T-helper 2 cell (primary cell): ENCODE measurements at places on chromosomes 6 and 20.

GRCh38 chr6:90160013-90160412, 136.6 kb downstream of the BACH2 start:
- no peak for DNase-seq

- no peak for DNase-seq
Observed at GRCh38 chr20:41538810-41539596, 79.2 kb downstream of the CHD6 start.

GRCh38 chr20:42197599-42197998, 579.4 kb upstream of the CHD6 start:
- DNase-seq = no peak

DNA sequence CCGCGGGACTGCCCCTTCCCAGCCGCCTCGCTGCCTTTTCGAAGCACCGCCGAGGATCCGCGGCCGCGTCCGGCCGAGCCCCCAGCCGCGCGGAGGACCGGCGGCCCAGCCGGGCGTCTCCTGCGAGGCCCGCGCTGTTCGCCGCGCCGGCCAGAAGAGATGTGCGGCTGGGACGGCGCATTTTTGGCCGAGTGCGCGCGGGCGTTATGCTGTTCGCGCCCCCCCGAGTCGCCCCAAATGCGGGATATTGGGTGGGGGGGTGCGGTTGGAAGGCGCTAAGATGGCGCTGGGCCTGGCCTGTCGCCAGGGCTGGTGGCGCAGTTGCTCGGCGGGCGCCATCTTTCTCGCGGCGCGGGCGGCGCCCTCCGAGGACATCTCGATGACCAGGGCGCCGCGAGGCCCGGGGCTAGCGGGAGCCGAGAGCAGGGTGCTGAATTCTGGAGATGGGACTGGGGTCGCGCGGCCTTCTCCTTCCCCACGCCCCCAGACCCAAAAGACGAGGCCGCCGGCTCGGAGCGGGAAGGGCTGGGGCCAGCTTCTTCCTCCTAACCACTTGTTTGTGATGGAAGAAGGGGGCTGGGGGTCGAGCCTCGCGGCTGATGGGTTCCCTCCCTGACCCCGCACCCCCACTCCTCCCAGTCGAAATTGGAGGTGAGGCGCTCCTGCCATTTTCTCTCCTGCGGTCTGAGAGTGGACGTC, 1.5 kb downstream of the BICRAL start:
- DNase-seq = peak; percentile 75

GRCh38 chr6:72525821-72526510, 95.9 kb upstream of the KCNQ5 start:
- DNase-seq = no peak

DNA sequence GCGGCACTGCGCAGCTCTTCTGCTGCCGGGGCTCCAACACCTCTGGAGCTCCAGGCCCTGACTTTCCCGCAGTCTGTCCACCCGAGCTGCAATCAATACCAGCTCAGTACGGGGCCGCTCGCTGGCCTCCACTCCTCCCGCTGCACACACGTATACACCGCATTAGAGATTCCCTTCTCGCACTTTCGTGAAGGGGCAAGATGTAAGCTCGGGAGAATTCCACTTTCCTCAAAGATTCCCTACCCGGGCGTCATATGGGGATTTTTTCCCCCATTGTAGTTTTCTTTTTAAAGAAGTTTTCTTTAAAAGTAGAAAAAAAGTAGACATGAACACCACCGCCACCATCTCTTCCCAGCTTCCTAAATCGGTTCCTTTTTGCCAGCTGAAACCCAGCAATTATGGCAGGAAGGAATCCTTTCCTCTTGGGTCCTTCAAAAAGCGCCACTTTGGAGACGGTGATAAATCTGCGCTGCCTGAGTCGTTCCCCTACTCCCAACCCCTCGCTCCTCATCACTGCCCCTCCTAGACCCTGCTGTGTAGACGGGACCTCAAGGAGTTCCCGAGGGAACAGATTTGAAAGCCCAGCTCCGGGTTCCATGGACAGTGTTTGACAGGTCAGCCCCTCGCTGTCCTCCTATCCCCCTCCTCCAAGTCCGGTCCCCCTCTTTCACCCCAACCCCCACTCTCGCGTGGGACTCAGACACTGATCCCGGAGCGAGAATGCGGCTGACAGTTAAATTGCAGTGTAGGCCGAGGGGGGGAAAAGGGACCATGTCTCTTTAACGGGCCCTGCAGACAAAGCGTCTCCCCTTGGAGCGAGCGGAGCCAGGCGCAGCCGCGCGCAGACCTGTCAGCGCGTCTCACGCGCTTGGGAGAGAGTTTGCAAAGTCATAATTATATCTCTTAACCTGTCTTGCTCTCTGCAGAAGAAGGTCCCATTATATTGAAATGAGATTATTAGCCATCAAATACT, 39.5 kb downstream of the NCR2 start:
- DNase-seq = no peak

DNA sequence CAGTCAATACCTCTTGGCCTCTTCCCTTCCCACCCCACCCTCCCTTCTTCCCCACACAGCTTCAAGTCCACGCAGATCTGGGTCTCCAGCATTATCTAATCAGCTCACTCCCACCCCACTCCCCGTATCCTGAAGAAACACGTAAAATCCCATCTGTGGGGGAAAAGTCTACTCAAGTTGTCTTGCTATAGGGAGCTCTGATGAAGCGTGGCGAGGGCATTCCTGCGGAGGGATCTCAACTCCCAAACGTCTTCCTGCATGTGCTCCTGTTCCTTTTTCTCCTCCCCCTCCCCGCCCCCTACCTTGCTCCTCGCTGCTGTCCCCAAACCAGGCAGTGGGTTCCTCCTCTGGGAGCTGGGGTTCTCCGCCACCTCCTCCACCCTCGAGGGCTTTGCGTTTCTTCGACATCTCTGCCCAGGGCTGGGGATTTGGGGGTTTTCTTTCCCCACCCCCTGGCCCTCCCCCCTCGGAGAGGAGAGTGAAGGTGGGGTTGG, 181.8 kb downstream of the TBXT start:
- no peak for DNase-seq

DNA sequence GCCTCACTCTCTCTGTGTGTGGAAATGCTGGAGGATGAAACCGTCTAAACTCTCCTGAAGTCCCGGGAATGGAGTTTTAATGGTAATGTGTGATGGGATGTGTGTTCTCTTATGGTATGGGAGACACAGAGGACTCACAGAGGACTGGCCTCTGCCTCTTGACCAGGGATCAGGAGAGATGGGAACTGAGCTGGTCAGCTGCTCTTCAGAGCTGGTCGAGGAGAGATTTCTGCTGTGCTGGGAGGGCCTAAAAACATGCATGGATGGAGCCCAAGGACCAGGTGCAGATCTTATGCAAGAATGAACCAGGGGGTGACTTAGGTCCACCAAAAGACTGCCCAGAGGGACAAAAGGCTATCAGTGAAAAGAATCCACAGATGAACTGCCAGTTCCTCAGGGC, 27.3 kb upstream of the GMDS start:
- DNase-seq = no peak

DNA sequence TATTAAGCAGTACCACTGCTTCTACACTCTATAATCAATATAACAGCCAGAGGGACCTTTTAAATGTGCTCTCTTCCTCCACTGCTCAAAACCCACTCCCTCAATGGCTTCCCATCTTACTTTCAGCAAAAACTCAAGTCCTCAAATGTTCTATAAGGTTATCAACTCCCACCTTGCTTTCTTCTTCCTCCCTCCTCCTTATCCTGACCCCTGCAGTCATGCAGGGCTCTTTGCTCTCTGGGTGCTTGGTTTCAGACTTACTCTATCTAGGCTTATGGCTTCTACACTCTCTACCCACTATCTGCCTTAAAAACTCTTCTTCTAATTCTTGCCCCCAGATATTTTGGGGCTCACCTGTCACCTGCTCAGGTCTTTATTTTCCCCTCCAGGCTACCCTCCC, 5.3 kb downstream of the ARHGAP18 start:
- no peak for DNase-seq

DNA sequence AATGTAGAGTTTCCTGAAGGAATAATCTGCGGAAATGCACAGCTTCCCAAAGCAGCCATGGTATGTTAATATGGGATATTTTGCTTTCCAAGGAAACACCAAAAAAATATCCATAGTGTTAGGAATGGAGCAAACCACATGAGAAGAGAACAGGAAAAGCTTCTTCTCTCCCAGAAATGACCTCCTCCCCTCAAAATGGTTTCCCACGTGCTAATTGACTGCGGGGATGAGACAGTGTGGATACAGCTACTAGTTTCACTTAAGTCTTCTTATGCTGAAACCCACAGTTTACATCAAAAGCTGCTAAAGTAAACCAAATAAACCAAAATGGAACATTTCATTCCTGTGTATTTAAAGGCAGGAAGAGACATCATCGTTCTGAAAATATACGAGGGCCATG, 69.4 kb downstream of the FYN start:
- DNase-seq = no peak
